ENCODE measurements at places on chromosomes 4 and X. TPM values are rescaled to one million over a fixed set of nuclear protein-coding genes. Genes with fewer than 3 reads are reported as not detected.

ADAM29 gene
- not detected for total RNA-seq

CXCL11 gene
- not detected for total RNA-seq

DNA sequence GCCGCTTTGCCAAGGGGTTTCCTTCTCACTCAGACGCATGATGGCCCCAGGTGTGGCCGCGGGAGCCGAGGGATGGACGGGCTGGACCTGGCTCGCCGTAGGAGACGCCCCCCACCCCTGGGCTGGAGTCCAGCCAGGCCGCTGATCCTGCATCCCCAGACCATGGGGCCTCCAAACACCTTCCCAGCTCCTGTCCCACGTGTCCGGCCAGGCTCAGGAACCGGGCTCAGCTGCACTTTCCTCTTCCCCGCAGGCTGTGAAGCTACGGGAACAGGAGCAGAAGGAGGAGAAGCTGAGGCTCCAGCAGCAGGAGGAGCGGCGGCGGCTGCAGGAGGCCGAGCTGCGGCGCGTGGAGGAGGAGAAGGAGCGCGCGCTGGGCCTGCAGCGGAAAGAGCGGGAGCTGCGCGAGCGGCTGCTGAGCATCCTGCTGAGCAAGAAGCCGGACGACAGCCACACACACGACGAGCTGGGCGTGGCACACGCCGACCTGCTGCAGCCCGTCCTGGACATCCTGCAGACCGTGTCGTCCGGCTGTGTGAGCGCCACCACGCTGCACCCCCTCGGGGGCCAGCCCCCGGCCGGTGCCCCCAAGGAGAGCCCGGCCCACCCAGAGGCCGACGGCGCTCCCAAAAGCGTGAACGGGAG lies 9.1 kb downstream of the AKAP17A start:
- peak; percentile 66 for DNase-seq

TDO2 gene
- total RNA-seq, result 1.3 TPM

Measured in kidney (tissue), 22 donors.